ENCODE measurements at places on chromosomes 7 and 10.

- H3K4me1 ChIP-seq: peaks cover 3% of the 10 kb centered on the region
- peaks cover 16% of the 10 kb centered on the region for H3K36me3 ChIP-seq
- no peak overlapping the region for H3K27ac ChIP-seq
- DNase-seq: no peak
Measured at GRCh38 chr7:123763191-123763661, 14.4 kb upstream of the WASL start.

DNA sequence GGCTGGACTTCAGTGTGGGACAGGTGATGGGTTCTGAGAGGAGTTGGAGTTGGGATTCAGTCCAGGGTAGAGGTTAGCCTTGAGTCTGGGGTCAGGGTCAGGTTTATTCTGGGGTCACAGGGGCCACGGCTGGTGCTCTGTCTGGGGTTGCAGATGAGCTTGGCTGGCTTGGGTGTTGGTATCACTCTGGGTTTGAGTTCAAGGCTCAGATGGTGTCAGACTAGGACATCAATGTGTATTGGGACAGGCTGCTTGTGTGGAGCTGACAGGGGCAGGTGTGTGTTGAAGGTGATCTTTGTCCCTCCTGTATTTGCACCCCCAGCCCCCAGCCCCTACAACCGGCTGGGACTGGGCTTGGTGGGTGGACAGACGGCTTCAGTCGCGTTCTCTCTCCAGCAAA, 26.8 kb downstream of the TMEM270 start:
- H3K4me3 ChIP-seq: no peak overlapping the region
- DNase-seq: no peak
- H3K27me3 ChIP-seq: peaks cover 6% of the 10 kb centered on the region
- H3K4me1 ChIP-seq: no peaks in the 10 kb centered on the region
- H3K27ac ChIP-seq: no peak overlapping the region
- no peaks in the 10 kb centered on the region for H3K36me3 ChIP-seq

GRCh38 chr7:111763221-111763801, 201.0 kb upstream of the IMMP2L start:
- no peaks in the 10 kb centered on the region for H3K27me3 ChIP-seq
- no peak overlapping the region for H3K27ac ChIP-seq
- peaks cover 5% of the 10 kb centered on the region for H3K36me3 ChIP-seq
- DNase-seq: peak; percentile 52

DNA sequence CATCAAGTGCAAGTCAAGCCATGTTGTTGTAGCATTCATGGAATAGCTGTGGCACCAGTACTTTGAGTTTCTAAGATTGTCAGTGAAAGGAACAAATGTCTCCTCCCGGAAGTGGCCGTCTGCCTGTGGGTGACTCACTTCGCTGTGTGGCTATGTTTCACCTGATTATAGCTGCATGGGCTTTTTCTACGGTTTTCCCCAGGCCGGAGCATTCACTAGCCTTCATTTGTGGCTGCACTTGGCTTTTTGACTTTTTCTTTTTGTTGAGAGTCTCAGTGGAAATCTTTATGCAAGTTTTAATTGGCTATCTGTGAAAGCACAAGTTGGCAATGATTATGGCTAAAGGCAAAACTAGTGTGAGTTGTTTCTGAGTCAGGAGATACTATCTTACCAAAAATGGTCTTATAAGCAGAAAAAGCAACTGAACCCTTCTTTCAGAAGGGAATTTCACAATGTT, 35.0 kb downstream of the SRI start:
- no peak overlapping the region for H3K4me3 ChIP-seq
- no peak for DNase-seq
- no peak overlapping the region for H3K27ac ChIP-seq
- H3K27me3 ChIP-seq: no peaks in the 10 kb centered on the region

DNA sequence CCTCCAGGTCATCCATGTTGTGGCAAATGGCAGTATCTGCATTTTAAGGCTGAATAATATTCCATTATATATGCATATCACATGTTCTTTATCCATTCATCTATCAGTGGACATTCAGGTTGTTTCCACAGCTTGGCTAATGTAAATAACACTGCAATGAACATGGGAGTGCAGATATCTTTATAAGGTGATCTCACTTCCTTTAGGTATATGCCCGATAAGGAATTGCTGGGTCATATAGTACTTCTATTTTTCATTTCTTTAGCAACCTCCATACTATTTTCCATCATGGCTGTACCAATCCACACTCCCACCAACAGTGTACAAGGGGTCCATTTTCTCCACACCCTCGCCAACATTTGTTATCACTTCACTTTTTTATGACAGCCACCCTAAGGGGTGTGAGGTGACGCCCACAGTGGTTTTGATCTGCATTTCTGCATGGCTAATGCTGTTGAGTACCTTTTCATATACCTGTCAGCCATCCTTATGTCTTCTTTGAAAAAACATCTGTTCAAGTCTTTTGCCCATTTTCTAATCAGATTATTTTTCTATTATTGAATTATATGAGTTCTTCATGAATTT, 18.9 kb downstream of the ABI1 start:
- no peak for DNase-seq
- peaks cover 5% of the 10 kb centered on the region for H3K36me3 ChIP-seq
- H3K4me1 ChIP-seq: peaks cover 10% of the 10 kb centered on the region
- H3K4me3 ChIP-seq: no peak overlapping the region
- no peaks in the 10 kb centered on the region for H3K27me3 ChIP-seq

DNA sequence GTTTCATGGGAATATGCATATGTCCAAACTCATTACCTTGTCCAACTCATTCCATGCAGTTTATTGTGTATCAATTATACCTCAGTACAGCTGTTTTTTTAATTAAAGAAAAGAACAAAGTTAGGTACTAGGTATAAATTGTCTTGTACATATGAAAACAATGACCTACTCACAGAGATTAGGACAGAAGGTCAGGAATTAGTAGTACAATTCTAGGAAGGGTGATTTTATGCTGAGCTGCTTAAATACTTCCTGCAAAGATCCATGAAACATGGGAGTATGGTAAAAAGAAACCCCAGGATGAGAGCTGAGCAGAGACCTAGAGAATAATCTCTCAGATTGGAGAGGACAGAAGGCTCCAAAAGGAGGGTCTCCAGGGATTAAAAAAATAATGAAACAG, 13.8 kb upstream of the KDM7A start:
- DNase-seq: no peak
- peaks cover 4% of the 10 kb centered on the region for H3K27me3 ChIP-seq
- no peak overlapping the region for H3K4me3 ChIP-seq
- H3K36me3 ChIP-seq: no peaks in the 10 kb centered on the region

DNA sequence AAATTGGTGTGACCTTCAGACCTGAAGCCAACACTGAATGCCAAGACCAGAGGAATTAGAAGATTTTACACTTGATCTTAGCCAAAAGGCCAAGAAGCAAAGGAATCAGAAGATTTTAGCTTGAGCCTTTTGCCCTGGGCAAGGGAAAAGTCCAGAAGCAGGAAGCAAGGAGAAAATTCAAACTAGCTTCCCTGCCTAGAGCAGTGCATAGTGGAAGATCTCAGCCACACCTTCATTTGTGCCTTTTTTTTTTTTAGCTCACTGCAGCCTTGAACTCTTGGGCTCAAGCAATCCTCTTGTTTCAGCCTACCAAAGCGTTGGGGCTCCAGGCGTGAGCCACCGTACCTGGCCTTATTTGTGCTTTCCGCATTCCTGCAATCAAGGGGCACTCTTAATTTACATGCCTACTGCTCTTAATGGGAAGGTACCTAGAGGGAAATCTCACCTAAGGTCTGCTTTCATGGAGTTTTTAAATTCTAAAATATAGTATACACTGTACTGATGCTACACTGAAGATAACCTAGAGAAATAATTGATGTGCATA, 8.3 kb upstream of the PIP4K2A start:
- no peak overlapping the region for H3K4me3 ChIP-seq
- no peaks in the 10 kb centered on the region for H3K4me1 ChIP-seq
- no peak overlapping the region for H3K27ac ChIP-seq

GRCh38 chr10:107657851-107658250, 493.3 kb upstream of the SORCS1 start:
- DNase-seq: no peak
- H3K27ac ChIP-seq: no peak overlapping the region
- peaks cover 28% of the 10 kb centered on the region for H3K4me1 ChIP-seq
- peaks cover 16% of the 10 kb centered on the region for H3K36me3 ChIP-seq
- H3K27me3 ChIP-seq: peaks cover 4% of the 10 kb centered on the region
- no peak overlapping the region for H3K4me3 ChIP-seq

GRCh38 chr10:80739963-80740715, 202.4 kb downstream of the SH2D4B start:
- no peak for DNase-seq
- H3K4me3 ChIP-seq: no peak overlapping the region
- no peaks in the 10 kb centered on the region for H3K4me1 ChIP-seq
- no peaks in the 10 kb centered on the region for H3K36me3 ChIP-seq
- no peaks in the 10 kb centered on the region for H3K27me3 ChIP-seq
- no peak overlapping the region for H3K27ac ChIP-seq

DNA sequence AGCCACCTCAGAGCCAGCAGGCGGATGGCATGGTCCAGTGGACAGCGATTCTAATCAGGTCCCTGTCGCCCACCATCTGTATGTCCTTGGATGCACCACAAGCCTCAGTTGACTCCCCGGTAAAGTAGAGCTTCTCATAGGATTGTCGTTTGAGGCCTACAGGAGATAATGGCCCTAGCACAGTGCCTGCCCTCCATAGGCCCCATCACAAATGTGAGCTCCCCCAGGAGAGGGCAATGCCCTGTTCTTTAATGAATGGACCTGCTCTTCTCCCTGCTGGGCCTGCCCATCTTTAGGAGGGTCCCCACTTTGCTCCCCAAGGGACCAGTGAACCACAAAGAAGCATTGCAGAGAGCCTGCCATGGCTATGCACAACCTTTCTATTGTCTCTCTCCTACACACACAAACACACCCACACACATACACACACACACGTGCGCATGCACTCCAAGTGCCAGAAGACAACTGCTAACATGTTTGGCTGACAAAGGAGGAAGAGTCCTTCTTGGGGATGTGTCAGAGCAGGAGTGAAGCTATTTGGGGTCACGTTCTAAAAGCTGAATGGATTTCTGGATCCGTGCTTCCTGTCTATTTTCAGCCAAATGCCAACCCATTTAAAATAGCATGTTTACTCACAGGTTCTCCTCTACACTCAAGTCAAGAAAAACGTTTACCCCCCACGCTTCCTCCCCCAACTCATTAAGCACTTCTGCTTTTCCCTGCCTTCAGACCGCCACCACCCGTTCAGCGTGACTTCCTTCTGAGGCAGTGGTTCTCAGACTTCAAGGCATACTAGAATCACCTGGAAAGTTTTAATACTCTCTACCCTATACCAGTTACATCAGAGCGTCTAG, 196.1 kb downstream of the GRID1 start:
- DNase-seq: no peak
- H3K27ac ChIP-seq: no peak overlapping the region
- H3K4me1 ChIP-seq: no peaks in the 10 kb centered on the region
- no peak overlapping the region for H3K4me3 ChIP-seq

DNA sequence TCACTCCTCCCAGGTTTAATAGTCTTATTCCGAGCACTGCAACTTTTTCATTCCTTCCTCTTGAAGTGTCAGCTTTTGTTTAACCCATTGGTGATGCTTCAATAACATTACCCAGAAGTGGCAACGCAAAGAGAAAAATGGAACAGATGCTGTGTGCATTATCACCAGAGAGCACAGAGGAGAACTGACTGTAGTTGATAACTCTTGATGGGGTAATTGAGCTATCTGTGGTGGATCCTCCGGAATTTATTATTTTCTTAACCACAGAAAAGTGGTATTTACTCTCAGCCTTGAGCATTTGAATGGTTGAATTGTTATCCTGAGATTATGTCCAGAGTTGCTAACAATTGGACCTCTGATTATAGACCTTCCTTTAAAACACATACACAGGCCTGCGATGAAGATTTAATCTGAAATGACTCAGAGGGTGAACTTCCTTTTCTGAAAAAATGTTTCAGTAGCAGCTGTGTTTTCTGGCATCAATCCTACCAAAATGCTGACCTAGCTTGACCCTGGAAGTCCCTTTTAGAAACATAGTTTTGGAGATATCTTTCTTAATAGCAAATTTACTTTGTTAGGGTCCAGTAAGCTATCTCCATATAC, 1584.4 kb upstream of the LRRTM3 start:
- H3K36me3 ChIP-seq: no peaks in the 10 kb centered on the region
- H3K27ac ChIP-seq: no peak overlapping the region
- no peaks in the 10 kb centered on the region for H3K27me3 ChIP-seq
- H3K4me1 ChIP-seq: no peaks in the 10 kb centered on the region
- no peak overlapping the region for H3K4me3 ChIP-seq
- DNase-seq: no peak

GRCh38 chr7:16318989-16319915, 102.1 kb downstream of the CRPPA start:
- H3K27ac ChIP-seq: no peak overlapping the region
- H3K4me1 ChIP-seq: peaks cover 3% of the 10 kb centered on the region
- DNase-seq: no peak
- H3K4me3 ChIP-seq: no peak overlapping the region
- no peaks in the 10 kb centered on the region for H3K27me3 ChIP-seq

DNA sequence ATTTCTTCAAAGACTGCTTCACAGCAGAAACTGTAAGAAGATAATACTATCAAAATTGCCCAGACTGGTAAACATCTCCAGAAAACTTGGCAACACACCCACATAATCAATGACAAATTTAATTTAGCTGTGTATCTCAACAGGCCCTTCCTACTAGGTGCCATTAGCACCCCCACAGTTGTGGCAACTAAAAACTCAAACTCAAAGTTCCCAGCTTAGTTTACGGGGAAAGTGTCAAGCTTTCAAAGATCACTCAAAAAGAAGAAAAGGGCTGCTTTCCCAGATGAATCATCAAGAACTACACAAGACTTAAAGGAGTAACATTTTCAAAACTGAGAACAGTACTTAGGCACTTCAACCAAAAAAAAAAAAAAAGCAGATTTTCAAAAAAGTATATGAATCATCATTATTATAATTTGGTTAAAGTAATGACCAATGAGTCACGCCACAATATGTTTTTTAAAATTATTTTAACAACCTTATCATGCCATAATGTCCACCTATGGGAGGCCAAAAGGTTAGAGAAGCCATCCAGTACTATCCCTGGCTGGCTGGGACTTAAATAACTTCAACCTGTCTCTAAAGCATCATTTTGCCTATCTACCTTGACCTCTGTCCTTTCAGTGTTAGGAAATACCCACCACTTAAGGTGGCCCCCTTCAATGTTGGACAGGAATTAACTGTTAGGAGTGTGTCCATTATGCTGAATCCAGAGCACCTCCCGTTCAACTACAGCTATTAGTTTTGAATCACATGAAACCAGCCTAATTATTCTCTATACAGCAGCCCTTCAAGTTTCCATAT, 90.8 kb downstream of the ZFAND4 start:
- H3K4me3 ChIP-seq: no peak overlapping the region
- peaks cover 5% of the 10 kb centered on the region for H3K36me3 ChIP-seq
- H3K27me3 ChIP-seq: no peaks in the 10 kb centered on the region
- H3K4me1 ChIP-seq: peaks cover 4% of the 10 kb centered on the region
- no peak for DNase-seq

- H3K27me3 ChIP-seq: no peaks in the 10 kb centered on the region
- H3K4me3 ChIP-seq: no peak overlapping the region
- H3K27ac ChIP-seq: no peak overlapping the region
Measured at GRCh38 chr10:49318755-49319154, 19.8 kb downstream of the C10orf71 start.

Measured in glutamatergic neuron (in vitro differentiated cells).